ENCODE measurements at places on chromosomes 11 and 22.

DNA sequence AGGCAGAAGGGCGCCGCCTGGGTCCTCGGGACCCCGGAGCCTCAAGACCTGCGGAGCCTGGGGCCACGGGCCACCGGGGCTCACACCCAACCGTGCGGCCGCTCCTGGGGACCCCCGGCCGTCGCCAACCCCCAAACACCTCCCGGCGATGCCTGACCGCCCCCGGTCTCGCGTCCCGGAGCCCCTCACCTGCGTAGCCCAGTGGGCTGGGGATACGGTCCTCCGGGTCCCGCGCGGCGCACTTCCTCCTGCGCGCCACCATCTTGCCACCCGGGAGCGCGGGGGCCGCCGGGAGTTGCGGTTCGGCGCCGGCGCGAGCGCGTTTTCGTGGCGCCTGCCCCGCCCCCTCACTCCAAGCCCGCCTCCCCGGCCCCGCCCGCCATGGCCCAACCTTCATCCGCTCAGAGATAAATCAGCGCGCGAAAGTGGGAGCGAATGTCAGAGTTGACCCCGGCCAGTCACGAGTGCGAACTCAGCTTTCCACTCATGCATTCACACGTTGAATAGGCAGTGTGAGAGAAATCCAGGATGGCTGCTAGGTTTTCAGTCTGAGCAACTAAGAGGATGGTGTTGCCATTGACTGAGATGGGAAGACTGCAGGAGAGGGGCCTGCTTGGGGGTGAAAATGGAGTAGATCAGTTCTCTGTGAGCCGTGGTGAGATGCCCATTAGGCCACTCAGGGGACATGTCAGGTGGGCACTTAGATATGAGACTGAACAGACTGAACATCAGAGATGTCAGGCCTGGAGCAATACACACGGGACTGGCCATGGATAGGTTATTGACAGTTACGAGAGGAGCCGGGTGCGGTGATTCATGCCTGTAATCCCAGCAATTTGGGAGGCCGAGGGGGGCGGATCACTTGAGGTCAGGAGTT is at the start of gene RRP7A:
TSS of gene RRP7A (minus strand) at position 272 of the 877 bp plus-strand sequence. CDS start at position 262, 10 bp downstream.
- peak; percentile 84 for DNase-seq

DNA sequence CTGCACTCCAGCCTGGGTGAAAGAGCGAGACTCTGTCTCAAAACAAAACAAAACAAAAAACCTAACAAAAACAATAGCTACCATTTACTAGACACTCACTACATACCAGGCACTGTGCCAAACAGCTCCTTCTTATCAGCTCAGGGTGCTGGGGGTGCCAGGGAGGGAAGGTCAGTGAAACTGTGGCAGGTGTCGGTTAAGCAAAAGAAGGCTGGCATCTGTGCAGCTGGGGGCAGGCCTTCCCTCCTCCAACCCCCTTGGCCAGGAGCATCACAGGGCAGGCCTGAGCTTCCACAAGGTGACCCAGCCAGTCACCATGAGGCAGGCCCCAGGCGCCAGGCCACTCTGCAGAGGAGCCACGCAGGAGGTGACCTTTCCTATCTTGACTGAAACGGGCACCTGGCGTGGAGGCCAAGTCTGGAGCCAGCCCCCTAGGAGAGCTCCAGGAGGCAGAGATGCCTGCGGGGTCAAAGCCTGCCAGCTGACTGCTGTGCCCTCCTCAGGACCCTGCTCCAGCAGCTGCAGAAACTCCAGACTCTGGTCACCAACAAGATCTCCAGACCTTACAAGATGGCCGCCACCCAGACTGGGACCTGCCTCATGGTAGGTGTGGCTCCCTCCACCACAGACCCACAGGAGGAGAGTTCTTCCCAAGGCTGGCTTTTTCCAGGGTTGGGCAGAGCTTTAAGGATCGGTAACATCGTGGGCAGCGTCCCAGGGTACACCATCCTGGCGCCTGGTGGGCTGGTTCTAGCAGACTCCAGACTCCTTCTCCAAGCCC is 31.3 kb upstream of the DGKZ start:
- DNase-seq: no peak

GRCh38 chr11:101860696-101861427 is 53.9 kb upstream of the CEP126 start:
- DNase-seq: peak; percentile 39

DNA sequence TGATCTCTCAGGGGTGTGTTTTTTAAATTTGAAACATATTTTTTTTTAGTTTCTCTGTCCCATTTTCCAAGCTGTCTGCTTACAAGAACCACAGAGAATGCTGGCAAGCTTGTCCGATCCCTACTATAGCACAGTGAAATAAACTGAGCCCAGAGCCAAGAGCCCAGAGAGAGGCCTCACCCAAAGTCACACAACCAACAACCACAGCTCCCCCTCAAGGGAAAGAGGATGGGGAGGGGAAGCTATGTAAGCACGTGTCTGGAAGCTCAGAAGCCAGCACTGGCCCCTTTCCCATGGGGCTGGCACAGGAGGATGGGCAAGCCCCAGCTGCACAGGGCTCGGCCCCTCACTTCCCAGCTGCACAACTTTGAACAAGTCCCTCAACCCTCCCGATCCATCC is 3.2 kb upstream of the SART1 start:
- DNase-seq: no peak

DNA sequence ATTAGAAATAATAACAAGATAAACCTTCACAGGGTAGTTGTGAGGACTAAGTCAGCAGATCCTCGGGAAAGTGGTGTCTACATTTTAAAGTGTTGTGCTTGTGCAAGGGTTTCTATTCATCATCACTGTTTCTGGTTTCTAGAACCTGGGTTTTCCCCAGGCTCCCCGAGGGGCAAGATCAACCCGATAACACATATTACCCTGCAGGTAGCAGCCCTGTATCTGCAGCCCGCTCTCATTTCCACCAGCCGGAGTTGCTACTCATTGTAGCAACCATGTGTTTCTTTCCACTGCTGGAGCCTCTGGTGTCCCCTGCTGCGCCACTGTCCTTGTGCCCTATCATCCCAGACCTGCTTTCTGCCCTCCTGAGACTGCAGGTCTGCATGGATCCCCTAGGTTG is 67.0 kb downstream of the MIAT start:
- no peak for DNase-seq

DNA sequence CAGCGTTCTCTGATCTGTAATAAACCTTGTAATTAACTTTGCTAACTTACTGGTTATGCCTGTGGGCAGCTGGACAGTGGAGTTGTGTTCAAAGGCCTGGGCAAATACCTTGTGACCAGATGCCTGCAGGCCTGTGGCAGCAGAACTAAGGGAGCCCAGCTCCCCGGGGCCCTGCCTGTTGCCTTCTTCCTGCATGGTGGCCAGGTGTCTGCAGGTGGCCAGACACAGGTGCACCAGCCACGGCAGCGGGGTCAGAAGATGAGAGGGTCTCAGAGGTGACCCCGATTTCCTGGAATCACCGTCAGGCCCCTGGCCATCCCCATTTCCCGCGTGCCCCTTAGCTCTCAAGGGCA is 127.2 kb downstream of the OSBP2 start:
- no peak for DNase-seq

GRCh38 chr11:46335271-46335670 is 12.0 kb upstream of the DGKZ start:
- DNase-seq: no peak

All from activated CD4-positive, alpha-beta T cell treated with anti-CD3 and anti-CD28 coated beads, Interleukin-2, amount 50 U/mL, for 16 hours (primary cell).